ENCODE measurements at places on chromosomes 1 and 21. TPM values are rescaled to one million over a fixed set of nuclear protein-coding genes. Genes with fewer than 3 reads are reported as not detected.

ESPN gene
- 2.9 TPM for total RNA-seq

PRMT6 gene
- total RNA-seq, result 43.6 TPM

CLIC4 gene
- 143 TPM for total RNA-seq

TESK2 gene
- total RNA-seq, result 1.8 TPM

APOBEC4 gene
- 2.4 TPM for total RNA-seq

SLC2A5 gene
- 0.32 TPM for total RNA-seq

OR10Z1 gene
- total RNA-seq, result not detected

GRCh38 chr1:43954036-43954435 is 7.3 kb downstream of the IPO13 start:
- ATAC-seq, result no peak

DNA sequence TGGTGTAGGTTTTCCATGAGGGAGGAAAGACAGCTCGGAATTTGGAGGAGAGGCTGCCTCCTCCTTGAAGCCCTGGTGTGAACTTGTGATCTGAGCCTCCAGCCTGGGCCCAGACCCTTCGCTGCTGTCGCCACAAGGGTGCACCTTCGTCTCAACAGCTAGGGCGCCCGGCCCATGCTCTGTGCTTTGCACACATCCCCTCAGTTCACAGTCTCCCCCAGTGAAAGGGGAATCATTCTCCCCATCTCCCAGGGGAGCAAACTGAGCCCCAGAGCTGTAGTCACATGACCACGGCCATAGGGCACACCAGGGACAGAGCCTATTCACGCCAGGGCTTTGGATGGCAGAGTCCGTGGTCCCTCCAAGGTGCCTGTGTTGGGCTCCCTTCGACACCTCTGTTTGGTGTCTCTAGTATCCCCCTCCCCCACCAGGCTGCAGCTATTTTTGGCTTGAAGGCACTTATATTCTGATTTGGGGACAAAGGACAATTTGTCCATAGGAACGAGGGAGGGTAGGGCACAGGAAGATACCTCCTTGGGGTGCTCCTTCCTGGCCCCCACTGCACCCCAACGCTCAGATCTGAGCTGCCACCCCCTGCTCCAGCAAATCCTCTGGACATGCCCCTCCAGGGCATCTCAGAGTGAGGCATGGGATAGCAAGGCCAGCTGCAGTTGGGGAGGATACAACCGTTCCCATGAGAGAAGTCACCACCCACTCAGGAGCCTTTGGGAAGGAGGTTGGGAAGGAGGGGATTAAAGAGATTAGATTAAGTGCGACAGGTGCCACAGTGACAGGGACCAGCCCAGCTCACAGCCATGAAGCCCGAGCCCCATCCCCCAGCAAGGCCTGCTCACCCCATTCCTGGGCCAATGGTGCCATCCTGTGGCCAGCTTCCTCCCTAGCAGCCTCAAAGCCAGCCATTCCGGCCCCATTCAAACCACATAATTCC is 15.7 kb downstream of the MATN1 start:
- peak; percentile 93 for ATAC-seq

DNA sequence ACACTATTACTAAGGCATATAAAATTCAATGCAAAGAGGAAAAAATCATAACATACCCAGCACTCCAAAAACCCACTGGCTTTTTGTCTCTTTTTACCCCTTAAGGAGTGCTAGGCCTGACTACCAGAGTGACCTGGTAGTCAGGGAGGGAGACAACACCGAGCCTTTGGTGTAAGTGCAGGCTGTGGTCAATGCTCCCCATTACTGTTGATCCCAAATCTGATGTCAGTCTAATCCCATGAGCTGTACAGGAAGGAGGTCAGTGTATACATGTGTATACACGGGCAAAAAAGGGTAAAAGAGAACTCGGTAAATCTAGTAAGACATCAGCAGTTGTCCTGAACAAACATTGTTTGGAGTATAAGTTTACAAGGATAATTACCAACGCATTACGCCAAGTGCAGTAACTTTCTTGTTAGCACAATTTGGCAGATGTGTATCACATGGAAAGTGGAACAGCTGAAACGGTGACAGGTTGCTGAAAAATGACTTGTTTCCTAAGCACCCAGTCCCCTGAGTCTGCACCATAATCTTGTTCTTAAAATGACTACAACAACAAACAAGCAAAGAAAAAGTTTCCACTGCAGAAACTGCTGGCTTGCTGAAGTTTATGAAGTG is 217.9 kb downstream of the KCNH1 start:
- no peak for ATAC-seq

DNA sequence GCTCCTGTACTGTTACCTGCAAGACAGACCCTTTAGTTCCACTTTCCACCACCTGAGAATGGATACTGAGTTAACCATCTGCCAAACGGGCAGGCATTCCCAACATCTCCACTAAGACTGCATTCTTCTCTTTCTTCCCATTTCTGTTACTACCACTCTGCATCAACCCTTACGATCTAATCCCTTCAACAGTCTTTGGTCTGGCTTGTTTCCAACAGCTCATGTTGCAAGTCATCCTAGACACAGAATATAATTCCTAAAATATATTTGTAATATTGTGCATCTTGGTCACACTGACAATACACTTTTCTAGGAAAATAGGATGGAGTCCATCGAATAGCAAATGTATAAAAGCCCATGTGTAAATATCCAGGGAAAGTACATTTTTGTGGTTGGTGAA is 166.7 kb downstream of the SIPA1L2 start:
- no peak for ATAC-seq

DNA sequence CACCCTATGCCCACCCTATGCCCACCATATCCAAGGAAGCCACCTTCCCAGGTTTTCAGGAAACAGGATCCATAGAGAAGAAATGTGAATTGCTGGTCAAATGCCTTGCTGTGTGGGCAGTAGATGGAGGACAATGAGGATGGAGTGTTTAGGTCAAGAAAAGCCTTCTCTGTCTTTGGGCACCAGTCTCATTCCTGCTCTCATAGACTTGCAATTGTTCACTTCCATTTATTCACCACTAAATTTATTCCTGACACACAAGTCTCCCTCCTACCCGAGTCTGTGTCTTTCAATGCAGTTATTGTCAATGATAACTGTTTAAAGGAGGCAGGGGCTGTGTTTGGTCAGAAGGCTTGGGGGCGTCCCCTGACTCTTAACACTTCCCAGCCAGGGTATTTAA is 48.0 kb upstream of the ITPKB start:
- ATAC-seq, result no peak

GRCh38 chr1:220335668-220336067 is 63.4 kb upstream of the RAB3GAP2 start:
- no peak for ATAC-seq

- ATAC-seq, result no peak
These were observed 3.2 kb upstream of the TFAP2E start for GRCh38 chr1:35569936-35570335.

- ATAC-seq, result peak; percentile 64
These were observed 8.5 kb upstream of the ARF1 start for GRCh38 chr1:228073857-228074545.

DNA sequence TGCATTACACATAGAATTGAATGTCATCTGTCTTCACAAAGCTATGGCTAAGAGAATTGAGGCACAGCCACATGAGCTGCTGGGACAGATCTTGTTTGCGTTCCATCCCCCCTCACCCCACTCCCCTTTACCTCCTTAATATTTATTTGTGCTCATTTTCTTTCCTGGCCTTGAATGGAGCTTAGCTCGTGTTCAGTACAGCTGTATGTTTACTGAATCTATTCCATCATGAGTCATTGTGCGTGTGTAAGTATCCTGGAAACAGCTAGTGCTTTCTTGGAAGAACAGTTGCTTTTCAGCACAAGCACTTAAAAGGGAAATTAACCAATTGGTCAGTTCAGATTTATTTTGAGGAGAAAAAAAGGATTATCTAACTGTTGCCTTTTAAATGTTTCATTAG is 14.7 kb downstream of the PROX1 start:
- peak; percentile 95 for ATAC-seq

- no peak for ATAC-seq
These were observed 41.6 kb upstream of the MROH9 start for GRCh38 chr1:170893655-170894297.

DNA sequence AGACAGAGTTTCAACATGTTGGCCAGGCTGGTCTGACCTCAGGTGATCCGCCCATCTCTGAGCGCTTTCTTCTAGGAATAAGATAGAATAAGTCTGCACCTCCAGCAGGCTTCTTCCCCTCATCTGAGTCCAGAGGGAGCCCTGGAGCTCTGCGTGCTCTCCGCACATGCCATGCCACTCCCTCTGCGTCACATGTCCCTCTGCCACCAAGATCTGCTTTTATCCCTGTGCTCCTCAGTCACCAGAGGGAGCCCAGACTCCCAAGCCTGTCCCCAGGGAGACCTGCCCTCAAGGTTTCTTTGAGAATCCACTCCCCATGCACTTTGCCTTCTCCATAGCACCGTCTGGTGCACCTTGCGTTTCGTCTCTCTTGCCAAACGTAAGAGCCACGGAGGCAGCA is 213.0 kb downstream of the CAMTA1 start:
- ATAC-seq, result no peak

GRCh38 chr1:196608390-196609369 is at the start of gene KCNT2:
TSS of gene KCNT2 (minus strand) at chr1:196608440. CDS start at chr1:196608309, 131 bp downstream.
- peak; percentile 95 for ATAC-seq

DNA sequence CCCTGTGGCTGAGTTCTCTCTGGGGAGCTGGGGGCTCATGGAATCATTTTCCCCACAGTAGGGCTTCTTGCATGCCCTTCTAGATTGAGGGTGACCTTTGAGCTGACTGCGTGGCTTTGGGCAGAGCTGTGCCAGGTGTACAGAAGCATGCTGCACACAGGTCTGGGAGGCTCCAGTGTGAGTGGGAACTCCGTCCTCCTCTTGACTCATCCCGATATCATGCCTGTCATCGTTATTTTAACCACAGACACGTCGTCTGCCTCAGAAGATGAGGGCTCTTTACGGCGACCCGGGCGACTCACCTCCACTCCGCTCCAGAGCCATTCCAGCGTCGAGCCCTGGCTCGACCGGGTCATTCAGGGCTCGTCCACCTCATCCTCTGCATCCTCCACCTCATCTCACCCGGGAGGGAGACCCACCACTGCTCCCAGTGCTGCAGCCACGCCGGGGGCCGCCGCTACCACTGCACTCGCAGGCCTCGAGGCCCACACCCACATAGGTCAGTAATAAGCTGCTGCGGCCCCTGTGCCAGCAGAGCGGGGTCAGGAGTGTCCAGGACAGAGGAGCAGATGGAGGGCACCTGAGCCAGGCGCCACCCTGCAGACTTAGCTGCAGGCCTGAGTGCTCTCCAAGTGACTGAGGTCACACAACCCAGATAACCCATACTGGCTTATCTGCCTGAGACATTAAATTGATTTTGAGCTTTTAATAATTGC is 39.8 kb downstream of the DIP2A start:
- ATAC-seq, result no peak

GRCh38 chr1:240526312-240526711 is 85.6 kb downstream of the GREM2 start:
- ATAC-seq, result no peak

DNA sequence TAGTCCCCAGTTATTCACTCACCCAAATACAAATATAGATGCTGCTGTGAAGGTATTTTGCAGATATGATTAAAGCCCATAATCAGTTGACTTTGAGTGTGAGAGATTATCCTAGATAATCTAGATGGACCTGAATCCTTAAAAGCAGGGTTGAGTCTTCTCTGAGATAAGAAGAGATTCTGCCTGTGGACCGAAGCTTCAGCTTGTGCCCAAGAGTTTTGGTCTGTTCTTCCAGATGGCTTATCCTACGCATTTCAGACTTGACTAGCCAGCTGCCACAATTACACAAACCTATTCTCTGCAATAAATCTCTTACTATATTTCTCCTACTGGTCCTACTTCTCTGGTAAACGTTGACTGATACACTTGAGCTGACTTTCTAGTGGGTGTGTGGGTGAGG is 145.1 kb downstream of the KCNJ6 start:
- no peak for ATAC-seq

DNA sequence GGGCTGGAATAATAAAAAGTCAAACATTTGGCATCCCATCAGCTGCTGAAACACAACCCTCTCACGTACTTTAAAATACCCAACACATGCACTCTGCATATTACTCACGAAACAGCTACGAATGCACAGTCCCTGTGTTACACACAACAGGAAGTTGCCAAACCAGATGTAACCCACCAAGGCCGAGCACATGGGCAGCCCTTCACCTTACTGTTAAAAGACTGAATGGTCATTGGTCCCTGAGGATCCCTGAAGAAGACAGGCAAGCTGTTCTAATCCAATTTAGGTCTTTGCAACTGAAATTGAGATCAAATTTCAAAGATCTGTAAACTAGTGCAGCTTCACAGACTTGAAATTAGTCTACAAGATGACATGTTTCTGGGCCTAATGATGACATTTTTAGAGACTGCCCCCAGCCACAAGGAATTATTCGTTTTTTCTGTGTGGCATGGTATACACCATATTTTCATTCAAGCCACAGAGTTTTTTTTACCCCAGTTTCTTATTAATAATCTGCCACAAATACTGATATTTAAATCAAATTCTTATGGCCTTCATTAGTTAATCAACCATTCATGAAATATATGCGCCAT is 25.6 kb upstream of the IER5 start:
- ATAC-seq, result no peak

DNA sequence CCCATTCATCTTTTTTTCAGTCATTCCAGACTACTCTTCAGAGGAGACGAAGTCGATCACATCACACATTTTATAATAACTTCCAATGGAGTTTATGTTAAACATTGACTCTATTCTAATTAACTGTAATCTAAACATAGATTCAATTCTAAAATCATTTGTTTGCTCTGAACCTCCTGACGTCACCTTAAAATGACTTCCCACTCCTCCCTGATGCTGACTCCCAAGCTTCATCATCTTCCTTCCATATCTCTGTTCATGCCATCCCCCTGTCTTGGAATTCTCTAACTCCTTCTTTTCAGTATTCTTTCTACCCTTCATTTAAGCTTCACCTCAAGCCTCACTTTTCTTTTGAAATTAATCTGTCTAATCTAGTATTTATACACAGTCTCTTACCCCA is 45.1 kb upstream of the PLPPR5 start:
- ATAC-seq, result no peak

DNA sequence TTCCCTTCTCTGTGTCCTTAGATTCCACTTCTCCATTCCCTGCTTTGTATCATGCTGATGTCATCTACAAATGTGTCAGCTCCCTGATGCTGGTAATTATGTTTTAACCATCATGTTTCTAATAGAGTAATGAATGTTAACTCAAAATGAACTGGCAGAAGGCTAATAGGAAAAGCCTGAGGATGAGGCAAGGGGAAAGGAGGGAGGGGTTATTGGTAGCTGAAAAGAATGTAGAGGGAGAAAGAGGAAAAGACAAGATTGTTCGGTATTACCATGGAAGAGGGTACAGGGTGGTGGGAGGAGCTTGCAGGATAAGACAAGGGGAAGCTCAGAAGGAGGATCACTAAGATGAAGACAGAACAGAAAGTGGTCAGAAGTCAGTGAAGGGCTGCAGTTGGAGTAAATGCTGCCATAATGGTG is 150.9 kb downstream of the ZC3H11B start:
- ATAC-seq, result no peak

GRCh38 chr1:110390096-110390495 is 730 bp downstream of the SLC16A4 start:
- ATAC-seq, result peak; percentile 65

- ATAC-seq, result no peak
These were observed 203.2 kb downstream of the SETD4 start for GRCh38 chr21:35857095-35857494.

GRCh38 chr21:33586927-33587326 is 1.6 kb downstream of the DONSON start:
- no peak for ATAC-seq

GRCh38 chr1:111802110-111802509 is 46.4 kb downstream of the DDX20 start:
- ATAC-seq, result no peak
